Activated CD8-positive, alpha-beta T cell treated with anti-CD3 and anti-CD28 coated beads for 36 hours (primary cell): ENCODE measurements at places on chromosomes 16 and 17.
A peak's percentile ranks its signal among the peaks of the same experiment; 100 is the strongest.

GRCh38 chr17:77746896-77747554 lies 211.5 kb upstream of the TNRC6C start:
- DNase-seq: no peak

DNA sequence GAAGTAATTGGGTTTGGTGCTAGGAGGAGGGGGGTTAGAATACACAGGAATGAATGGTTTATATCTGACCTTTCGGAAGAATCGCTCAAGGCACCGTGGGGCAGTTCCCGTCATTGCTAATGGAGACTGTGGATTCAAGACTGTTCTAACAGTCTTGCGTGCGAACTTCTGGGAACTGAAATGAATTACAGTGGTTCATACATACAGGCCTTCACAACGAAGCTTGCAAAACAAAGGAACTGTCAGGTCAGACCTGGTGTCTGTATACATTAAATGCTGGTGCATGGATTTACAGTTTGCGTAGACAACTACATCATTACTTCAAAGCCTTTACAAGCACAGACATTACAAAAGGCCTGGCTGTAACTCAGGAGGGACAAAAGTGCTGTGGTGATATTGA lies 983.9 kb downstream of the CDH11 start:
- no peak for DNase-seq

DNA sequence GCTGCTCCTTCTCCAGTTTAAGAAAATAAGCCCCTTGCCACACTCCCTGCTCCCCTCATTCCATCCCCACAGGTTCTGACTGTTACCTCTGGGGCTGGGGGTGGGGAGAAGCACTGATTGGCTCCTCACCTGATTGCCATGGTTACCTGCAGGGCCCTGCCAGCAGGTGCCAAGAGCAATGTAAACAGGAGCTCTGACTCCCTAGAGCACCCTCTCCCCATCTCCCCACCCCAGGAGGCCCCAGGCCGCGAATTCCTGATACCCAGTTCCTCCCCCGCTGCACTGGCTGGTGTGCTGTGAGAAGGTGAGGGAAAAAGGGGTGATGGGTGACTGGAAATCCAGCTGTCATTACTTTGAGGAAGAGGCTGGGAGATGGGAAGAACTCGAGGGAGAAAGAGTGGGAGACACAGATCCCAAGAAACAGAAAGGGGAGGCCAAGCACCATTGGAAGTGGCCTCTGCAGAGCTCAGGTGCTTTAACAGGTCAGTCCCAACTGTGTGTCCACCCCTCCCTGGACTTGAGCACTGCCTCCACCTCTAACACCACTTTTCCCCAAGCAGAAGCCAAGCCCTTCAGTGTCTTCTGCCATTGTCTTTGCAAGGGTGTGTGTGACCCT lies 4.5 kb downstream of the PCGF2 start:
- no peak for DNase-seq

GRCh38 chr16:23081675-23082119 lies 67.6 kb downstream of the USP31 start:
- DNase-seq: no peak

DNA sequence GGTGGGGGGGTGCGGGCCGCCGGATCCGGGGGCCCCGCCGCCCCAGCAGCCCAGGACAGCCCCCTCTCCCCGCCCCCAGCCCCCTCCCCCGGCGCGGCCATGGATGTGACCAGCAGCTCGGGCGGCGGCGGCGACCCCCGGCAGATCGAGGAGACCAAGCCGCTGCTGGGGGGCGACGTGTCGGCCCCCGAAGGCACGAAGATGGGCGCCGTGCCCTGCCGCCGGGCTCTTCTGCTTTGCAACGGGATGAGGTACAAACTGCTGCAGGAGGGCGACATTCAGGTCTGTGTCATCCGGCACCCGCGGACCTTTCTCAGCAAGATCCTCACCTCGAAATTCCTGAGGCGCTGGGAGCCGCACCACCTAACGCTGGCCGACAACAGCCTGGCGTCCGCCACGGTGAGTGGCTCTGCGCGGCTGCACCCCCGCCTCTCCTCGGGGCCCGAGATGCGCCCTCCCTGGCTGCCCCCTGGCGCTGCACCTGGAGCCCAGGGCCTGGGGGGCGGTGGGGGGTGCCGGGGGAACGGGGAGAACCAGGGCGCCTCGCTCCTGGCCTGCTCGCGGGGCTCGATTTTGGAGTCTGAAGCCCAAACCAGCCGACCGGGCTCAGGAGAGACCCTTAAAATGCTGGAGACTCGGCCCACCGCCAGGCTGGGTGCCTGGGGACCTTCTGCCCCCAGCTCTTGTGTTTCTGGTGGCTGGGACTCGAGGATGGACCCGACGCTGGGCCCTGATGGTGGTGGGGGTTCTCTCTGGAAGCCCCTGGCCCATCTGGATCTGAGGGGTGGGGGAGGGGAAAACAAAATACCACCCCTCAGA lies 744 bp downstream of the CMIP start:
- DNase-seq: peak; percentile 67

- DNase-seq: no peak
These were observed 171.1 kb downstream of the SNX29 start for GRCh38 chr16:12147681-12148080.

- DNase-seq: no peak
These were observed 6.5 kb downstream of the PDIA2 start for GRCh38 chr16:289395-289997.

- no peak for DNase-seq
These were observed 382.3 kb upstream of the EEF2KMT start for GRCh38 chr16:5479926-5480325.

DNA sequence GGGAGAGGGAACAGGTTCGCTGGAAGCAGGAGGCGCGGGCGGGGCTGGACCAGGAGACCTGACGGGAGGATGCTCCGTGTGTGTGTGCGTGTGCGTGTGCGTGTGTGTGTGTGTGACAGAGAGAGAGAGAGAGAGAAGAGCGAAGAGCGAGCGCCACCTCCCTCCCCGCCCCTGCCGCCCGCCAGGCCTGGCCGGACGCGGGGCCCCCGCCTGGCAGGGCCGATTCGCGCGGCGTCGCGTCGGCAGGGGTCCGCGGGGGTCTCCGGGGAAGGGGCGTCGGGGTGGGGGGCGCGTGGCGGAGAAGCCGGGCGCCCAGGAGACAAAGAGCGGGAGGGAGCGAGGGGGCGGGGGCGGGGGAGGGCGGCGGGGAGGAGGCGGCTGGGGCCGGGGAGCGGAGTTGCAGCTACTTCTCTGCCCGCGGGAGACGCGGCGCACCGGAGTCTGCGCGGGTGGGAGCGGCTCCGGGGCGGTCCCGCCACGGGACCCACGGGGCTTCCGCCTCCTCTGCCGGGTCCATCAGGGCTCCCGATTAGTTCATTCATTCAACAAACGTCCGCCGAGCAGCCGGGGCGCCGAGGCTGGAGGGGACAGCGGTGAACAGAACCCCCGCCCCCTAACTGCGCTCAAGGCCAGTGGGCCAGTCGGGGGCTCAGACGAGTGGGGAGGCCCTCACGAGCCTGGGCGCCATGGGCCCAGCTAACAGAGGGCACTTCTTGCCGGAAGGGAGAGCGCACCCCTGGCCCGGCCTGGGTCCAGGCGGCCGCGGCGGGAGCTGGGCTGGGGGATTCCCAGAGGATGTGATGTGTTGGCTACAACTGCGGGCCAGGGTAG lies at the start of gene SAMD14:
Gene SAMD14 (minus strand): TSS at position 433 of the 831 bp plus-strand sequence. CDS start 5,201 bp downstream, outside the sequence.
- peak; percentile 61 for DNase-seq

- DNase-seq: no peak
These were observed 117.4 kb downstream of the HIC1 start for GRCh38 chr17:2172077-2172851.

- DNase-seq: peak; percentile 13
These were observed 46.5 kb downstream of the TEX2 start for GRCh38 chr17:64216338-64217248.

- no peak for DNase-seq
These were observed 3.3 kb upstream of the NFE2L1 start for GRCh38 chr17:48044851-48045250.

- no peak for DNase-seq
These were observed 224.9 kb downstream of the PRKCA start for GRCh38 chr17:66527335-66527734.

GRCh38 chr16:3501783-3502400 lies 1.1 kb downstream of the CLUAP1 start:
- no peak for DNase-seq

DNA sequence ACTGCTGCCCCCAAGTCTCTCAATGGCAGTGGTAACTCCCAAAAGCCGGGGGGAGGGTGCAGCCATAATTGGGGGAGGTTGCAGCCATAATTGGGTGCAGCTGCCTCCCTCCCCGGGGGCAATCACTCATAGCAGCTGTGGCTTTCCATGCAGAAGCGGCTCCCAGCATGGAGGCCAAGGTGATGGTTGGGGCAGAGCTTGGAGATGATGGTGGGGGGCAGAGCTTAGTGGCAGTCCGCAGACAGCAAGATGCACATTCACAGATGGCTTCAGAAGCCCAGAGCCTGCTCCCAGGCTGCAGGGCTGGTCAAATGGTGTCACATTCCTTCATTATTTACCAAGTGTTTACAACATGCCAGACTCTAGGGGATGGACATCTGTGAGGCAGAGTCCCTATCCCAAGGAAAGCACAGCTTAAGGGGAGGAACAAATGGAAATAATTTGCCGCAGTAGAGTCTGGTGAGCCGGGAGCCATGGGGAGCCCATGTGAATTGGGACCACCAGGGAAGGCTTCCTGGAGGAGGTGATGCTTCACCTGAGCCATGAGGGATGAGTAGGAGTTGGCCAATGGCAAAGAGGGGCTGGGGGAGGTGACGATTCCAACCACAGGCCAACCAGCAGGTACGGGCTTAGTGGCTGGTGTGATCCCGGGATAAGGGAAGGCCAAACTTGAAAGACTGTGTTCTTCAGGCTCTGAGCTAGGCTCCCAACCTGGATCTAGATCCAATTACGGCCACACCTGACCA lies 8.1 kb downstream of the DOC2B start:
- no peak for DNase-seq

GRCh38 chr17:45261577-45262515 lies at the start of gene SPATA32:
SPATA32 (minus strand) TSS chr17:45262094; CDS start chr17:45262016, 78 bp downstream.
- DNase-seq: peak; percentile 91

DNA sequence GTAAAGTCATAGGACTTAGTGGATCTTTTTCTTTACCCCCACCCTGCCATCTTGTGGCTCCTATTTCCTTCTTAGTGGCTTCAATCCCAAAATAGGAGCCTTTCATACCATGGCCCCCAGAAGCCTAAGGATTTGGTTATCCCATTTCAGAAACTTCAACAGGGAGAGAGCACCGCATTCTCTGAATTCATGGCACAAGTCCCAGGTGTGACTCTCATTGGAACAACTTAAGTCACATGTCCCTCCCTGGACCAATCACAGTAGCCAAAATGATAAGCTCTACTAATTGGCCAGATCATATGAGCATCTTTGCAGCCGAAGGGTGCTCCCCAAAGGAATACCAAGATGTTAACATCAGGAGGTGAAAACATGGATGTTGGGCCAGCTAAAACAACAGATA lies 43.2 kb downstream of the AXIN2 start:
- no peak for DNase-seq

DNA sequence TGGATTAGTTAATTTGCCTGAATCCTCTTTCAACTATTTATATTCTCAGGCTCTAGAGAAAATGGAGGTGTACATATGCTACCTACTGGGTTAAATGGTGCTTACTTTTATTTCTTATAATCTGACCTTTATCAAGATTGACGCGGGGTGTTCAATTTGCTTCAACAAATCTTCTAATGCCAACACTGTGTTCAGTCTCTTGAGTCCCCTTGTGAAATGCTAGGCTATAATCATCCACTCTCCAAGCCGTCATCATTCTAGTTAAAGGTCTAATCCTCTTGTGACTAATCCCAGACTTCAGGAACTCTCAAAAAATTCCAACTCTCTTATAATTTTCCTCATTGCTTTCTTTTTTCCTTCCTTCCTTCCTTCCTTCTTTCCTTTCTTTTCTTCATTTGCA lies 1396.2 kb downstream of the CDH8 start:
- no peak for DNase-seq

- DNase-seq: peak; percentile 94
These were observed 4.9 kb upstream of the NDRG4 start for GRCh38 chr16:58494981-58495520.

- no peak for DNase-seq
These were observed 36.1 kb upstream of the FASN start for GRCh38 chr17:82134101-82134500.

GRCh38 chr16:50228364-50228868 lies 37.9 kb upstream of the ADCY7 start:
- peak; percentile 19 for DNase-seq

GRCh38 chr17:74601944-74602572 lies 10.0 kb upstream of the CD300LD start:
- DNase-seq: peak; percentile 55

DNA sequence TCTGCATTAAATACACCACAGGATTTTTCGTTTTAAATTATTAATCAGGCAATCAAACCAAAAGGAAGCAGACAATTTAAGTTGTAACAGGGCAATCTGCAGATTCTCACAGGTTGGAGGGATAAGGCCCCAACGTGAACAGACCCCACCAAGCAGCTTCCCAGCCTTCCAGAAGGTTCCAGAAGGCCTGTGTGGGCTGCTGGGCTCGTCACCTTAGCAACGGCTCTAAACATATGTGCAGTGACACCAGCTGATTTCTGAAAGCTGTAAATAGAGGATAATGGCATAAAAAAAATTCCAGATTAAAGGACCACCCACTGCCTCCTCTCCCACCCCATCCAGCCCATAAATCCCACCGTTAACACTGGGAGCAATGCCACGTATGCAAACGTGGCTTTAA lies 123.8 kb downstream of the ZNF778 start:
- no peak for DNase-seq

DNA sequence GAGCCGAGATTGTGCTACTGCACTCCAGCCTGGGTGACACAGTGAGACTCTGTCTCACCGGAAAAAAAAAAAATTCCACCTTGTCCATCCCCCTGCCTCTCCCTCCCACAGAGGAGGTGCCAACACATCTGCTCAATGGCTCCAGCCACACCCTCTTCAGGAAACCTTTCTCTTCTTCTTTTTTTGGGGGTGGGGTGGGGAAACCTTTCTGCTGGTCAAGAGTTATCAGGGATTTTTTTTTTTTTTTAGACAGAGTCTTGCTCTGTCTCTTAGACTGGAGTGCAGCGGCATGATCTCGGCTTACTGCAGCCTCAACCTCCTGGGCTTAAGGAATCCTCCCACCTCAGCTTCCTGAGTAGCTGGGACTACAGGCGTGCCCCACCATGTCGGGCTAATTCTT lies 18.7 kb downstream of the TNS4 start:
- no peak for DNase-seq

DNA sequence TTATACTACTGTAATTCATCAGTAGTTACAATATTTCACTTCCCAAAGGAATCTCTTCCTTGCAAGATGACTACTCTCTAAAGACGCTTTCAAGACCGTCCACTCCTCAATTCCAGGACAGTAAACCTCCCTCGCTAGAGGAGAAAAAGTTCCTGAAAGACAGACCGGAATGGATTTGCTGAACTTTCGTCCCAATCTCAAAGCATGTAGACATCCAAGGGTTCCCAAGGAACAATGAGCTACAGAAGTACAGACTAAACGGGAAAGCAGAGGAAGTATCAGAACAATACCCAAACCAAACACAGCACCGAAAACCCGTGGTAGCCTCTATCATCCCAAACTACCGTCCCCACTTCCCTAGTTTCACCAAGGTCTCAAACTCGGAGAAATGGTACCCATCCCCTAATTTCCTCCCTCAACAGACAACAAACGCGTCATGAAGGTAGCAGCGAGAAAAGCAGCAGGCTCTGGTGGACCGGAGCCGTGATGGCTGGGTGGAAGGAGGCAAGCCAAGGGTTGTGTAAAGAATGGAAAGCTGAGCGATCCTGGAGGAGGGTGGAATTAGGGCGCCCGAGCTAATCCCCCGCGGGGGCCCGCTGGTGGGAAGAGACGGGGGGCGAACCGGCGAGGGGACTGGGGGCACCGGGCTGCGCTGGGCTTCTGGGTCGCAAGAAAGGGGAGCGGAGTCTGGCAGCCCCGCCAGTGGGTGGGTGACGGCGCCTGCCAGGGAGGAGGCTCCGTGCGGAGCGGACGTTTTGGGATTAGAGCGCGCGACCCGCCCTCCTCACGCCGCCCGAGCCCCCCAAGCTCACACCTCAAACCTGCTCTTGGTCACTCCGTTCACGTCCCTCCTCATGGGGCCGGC lies 647 bp downstream of the FBXL20 start:
- peak; percentile 35 for DNase-seq
